ENCODE measurements at places on chromosomes 1 and 21.

DNA sequence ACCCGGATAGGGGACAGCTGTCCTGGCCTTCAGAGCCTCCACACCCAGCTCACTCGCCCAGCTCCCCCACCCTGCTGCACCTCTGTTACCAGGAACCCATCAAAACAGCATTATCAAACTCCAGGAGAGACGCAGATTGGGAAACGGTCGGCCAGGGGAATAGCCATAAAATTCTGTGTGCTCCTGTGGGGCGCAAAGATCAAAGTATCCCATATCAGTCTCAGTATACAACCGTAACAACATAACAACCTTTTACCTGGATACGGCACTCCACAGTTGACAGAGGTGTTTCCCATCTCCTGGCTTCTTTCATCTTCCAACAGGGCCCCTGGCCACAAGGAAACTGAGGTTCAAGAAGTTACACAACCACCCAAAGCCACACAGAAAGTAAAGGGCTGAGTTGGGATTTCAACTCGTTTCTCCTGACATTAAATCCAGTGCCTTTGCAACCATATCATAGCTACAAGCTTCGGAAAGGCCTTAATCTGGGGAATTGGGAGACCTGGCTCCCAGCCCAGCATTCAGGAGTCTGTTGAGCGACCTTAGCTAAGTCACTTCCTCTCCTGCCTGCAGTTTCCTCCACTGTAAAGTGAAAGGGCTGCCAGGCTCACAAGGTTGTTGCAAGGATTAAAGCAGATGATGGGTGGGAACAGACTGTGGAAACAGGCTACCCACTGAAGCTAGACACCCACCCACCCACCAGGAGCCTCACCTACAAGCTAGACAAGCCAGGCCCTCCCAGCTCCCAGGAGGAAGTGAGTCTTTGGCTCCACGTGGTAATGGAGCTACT lies 8.1 kb upstream of the EPHB2 start:
- ATAC-seq, result no peak

DNA sequence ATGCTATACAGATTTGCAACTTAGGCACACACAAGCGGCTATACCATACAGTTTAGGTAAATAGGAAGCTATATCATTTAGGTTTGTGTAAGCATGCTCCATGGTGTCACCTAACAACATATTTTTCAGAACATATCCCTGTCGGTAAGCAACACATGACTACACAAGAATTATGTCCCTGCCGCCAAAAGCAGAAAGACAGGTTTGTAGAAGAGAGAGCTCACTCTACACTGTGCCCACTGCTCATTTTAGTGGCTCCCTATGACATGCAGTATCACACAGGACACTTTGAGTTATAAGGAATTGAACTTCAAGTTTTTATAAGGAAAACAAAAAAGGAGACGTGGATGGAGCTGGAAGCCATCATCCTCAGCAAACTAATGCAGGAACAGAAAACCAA lies 132.5 kb upstream of the KAZN start:
- ATAC-seq, result no peak

DNA sequence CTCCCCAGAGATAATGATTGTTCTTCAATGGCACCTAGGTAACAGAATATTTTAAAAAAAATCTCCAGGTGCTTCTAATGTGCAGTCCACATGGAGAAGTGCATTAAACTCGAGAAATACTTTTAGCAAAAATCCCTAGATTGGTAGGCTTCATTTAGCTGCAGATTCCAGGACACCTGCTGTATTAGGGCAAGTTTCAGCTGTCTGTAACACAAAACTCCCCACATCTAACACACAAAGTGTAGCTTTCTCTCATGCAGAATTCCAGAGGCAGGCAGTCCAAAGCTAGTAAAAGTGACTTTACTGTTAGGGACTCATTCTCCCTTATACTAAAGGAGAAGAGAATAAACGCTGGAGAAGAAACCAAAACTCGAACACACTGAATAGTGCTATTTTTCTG lies 1414.3 kb upstream of the B3GALT2 start:
- ATAC-seq, result no peak

DNA sequence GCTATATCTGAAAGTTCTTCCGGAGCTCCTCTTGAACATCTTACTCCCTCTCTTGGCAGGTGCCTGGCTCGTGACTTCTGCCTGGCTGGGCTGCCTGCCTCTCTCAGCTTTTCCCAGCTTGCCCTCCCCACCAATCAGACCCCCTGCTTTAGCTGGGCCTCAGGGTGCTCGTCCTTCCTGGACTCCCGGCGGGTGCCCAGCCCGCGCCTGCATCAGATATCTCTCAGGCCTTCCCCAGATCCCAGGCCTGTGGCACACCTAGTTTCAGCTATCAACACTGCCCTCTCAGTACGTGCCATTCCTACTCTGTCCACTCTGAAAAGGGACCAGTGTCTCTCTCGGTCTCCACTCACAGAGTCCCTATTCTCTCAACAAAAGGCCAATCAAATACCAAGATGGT lies 96.5 kb upstream of the CLDN14 start:
- ATAC-seq, result no peak

GRCh38 chr1:200143347-200143746 lies 115.8 kb downstream of the NR5A2 start:
- no peak for ATAC-seq

DNA sequence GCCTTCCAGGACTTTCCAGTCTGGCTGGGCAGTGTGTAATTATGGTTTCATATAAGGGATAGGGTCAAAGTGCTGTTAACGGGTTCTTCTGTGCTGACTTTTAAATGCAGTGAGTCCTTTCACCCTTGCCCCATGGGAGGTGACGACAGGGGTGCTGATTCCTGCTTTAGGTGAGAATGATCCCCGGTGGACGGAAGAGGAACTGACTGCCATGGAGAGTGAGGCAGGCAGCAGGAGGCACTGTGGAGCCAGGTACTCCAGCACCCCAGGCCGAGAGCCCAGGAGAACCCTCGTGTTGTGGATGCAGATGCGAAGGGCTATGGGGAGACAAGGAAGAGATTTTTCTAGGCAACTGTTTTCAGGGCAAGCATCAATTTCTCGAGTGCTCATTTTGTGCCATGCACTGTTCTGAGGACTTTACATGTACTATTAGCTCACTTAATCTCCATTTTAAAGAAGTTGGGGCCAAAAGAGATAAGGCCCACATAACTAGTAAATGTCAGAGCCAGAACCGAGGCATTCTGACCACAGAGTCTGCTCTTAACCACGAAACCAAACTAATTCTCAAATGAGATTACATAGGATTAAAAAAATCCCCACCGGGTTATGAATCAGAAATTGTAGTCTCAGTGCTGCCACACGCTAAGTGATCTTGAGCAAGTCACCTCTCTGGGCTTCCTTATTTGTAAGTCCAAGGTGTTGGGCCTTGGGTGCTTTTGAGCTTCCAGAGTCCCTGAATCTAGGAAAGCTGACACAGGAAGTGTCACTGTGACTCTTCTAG lies 28.2 kb downstream of the STPG1 start:
- peak; percentile 70 for ATAC-seq

DNA sequence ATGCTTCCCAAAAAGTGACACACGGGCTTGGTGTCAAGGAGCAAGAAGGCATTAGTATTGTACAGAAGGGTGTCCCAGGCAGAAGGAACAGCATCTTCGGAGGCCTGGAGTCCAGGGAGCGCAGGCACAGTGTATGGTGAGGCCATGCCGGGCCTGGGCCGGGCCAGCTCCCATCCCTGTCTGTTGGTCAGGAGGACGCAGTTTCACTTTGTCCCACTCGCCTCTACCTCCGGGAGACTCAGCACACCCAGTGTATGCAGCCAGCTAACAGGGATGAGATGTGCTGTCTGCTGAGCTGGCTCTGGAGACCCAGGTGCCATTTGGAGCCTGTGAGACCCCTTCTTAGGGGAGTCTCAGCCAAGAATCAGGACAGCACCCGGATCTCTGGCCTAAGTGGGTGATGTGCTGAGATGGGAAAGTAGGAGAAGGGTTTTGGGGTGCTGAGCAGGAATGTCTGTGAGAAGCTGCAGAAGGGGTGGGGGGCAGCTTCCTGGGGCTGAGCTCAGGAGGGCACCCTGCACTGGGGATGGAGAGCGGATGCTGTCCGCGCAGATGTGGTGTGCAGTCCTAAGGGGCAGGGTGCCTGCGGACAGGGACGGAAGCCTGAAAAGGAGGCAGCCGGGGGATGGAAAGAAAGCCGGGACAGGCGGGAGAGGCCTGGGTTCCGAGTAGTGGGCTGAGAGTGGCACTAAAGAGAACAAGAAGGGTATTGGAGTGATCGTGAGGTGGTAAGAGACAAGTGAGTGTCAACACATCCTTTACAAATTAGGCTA lies 25.7 kb downstream of the DMRTB1 start:
- no peak for ATAC-seq

DNA sequence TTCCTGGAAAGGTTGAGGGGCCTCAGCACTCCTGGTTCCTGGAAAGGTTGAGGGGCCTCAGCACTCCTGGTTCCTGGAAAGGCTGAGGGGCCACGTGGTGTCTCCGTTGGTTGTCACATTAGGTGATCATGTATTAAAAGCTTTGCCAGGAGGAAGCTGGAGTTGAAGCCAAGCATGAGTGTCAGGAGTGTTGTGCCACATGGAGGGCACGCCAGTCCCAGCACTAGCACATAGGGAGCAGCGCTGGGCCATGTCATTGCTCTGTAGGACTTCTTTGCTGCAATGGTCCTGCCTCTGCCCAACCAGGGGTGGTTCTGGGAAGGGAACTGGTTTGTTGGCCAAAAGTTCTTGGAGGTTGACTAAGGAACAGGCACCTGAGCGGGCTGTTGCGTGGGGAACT lies 13.3 kb downstream of the ATP5PO start:
- ATAC-seq, result no peak

DNA sequence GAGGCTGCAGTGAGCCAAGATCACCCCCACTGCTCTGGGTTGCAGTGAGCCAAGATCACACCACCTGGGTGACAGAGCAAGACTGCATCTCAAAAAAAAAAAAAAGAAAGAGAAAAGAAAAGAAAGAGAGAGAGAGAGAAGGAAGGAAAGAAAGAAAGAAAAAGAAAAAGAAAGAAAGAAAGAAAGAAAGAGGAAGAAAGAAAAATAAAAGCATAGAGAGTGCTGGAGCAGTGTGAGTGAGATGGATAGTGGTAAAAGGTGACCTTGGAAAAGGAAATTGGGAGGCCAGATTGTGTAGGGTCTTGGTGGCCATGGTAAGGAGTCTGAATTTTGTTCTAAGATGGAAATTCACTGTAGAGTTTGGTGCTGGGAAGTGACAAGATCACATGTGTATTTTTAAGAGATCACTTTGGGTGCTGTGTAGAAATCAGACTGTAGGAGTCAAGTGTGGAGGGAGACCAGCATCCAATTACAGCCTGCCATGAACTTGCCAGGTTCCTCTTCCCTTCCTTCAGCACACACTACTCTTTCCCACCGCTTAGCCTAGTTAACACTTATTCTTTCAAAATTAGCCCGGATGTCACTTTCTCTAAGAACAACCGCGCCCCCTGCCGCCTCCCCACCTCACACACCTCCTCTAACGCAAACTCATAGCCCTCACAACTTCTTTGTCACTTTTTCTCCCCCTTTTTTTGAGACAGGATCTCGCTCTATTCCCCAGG lies 17.9 kb downstream of the MTX1 start:
- ATAC-seq, result peak; percentile 46

DNA sequence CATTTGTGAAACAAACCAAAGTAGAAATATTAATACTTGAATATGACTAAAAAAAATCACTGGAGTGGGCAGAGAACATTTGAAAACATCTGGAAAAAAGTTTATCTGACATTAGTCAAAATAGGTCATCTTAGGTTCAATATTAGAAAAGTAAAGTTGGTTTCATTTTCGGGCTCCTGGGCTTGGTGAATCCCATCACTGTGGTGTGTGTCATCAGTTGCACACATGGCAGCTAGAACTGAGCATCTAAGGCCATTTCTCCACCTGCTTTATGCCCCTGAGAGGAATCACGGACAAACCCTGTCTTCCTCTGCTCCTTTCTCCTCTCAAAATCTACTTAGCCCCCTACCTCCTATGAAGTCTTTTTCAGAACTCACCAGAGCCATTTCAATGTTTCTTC lies 5.4 kb downstream of the HSD11B1 start:
- ATAC-seq, result peak; percentile 63

- no peak for ATAC-seq
These were observed 40.3 kb upstream of the CNTN2 start for GRCh38 chr1:205002705-205003104.

DNA sequence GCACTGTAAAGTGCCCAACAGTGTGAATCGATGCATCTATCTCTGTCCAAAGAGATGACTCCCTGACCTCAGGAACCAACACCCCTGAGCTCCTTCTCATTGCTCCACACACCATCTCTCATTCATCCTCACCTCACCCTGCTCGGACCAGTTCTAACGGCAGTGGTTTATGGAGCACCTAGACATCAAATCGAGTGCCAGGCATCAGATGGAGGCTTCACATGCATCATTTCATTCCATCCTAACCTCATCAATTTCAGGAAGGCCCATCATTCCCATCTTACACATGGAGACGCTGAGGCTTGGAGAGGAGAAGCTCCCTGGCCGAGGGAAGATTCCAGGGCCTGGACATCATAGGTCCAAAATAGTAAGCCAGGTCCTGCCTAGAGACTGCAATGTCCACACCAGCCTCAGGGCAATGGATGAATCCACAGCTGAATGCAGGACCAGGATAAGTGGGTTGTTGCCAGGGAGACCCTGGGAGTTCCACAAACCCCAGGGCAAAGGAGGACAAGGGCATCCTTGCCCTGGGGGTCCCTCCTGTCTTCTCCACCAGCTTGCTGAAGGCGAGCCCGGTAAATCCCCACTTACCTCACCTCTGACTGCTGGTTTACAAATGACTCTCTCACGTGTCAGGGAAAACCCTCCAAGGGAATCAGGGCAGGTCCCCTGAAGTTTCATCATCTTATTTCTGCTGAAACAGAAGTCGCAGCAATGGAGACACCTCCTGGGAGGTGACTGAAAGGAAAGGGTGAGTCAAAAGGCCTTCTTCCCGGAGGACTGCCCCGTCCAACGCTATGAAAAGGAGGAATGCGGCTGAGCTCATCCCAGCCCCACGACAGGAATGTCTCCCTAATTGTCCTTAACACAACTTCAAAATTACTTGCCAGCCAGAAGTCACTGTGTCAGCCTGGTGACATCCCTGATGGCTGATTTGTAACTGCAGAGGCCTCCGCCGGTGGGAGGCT lies 9.0 kb upstream of the IFFO2 start:
- peak; percentile 74 for ATAC-seq

DNA sequence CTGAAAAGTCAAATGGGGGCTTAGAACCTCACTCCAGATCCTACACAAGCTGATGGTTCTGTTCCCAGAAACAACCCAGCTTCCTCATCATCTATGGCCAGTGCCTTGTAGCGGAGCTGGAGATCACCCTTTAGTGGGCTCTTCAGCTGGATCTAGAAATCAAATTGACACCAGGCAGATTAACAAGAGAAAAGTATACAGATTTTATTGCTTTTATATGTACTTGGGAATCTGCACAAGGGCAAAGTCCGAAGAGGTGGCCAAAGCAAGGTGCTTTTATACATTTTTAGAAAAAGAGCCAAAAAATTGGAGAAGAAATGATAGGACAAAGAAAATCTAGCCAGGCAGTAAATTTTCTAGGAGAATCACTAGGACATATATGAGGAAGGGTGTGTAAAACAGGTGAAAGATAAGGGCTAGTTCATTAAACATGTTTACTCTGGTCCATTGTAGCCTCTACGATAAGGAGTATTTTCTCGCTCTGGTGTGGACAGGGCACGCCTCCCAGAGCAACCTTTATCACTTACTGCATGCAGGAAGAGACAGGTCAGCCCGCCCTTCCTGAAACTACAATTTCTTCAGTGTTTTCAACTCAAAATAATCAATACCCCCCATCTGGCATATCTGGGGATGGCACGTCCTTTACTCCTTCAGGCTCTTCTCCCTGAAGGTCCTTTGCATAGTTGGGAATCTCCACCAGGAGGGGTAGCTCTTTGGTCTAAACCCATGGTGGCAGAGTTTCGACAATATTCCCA lies 14.0 kb upstream of the LGALS8 start:
- no peak for ATAC-seq

GRCh38 chr1:5978452-5978851 lies 13.8 kb downstream of the NPHP4 start:
- ATAC-seq, result no peak

GRCh38 chr1:170630977-170631376 lies 33.0 kb upstream of the PRRX1 start:
- ATAC-seq, result no peak

All from activated CD4-positive, CD25-positive, alpha-beta regulatory T cell treated with anti-CD3 and anti-CD28 coated beads, Interleukin-2, amount 50 U/mL, for 24 hours (primary cell).